Stimulated activated memory B cell treated with anti-CD40 and anti-IgM and Interleukin-4, amounts not matched to agents 10 μg/mL and 1 μg/mL and 100 μg/mL, for 72 hours (primary cell): ENCODE measurements at places on chromosomes 7 and 10.

DNA sequence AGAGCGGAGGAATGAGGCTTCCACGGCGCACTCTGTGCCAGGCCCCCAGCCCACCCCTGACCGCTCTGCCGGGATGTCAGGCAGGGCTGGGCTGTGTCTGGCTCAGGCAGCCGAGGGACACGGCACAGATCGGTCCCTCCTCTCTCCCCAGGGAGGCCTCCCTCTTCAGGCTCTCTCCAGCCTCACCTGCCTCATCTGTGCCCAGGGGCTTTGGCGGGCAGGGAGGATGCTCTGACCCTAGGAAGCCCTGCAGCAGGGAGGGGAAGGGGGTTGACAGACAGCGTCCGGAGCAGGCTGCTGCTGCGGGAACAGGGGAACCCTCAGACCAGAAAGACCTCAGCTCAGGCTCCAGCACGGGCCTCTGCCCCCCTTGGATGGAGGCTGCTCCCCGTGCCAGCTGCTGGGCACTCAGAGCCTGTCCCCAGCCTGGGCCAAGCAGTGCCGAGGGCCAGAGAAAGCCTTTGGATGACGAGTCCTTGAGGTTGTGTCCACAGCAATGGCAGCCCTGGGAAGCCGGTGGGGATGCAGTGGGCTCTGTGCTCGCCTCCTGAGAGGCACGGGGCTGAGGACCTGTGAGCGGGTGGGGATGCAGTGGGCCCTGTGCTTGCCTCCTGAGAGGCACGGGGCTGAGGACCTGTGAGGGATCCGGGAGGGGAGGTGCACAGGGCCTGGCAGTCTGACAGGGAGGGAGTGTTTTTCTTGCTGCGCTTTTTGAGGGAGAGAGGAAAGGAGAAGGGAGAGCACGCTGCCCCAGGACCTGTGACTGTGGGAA, 66.9 kb downstream of the FOXL3 start:
- peak; percentile 62 for ATAC-seq

GRCh38 chr7:112897839-112898431, 107.7 kb upstream of the TMEM168 start:
- no peak for ATAC-seq

DNA sequence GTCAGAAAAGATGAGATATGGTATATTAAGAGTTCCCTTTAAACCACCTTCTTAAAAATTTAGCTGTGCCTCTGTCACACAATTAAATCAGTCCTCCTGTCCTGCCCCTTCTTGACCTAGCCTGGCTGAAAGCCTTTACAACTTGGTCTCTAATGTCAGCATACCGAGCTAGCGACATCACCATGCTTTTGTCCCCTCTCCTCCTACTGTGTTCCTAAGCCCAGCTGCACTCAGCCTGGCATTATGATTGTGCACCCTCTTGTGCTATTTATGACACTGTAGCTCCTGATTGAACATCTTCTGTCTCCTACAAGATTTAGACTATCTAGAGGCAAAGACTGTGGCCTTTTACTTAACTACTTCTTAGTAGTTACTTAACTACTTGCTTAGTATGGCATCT, 29.2 kb downstream of the TDRD1 start:
- no peak for ATAC-seq

- peak; percentile 59 for ATAC-seq
These were observed at the start of gene KNDC1 for GRCh38 chr10:133159950-133160825. KNDC1 (plus strand) TSS chr10:133160219; CDS start chr10:133160468, 249 bp downstream.

DNA sequence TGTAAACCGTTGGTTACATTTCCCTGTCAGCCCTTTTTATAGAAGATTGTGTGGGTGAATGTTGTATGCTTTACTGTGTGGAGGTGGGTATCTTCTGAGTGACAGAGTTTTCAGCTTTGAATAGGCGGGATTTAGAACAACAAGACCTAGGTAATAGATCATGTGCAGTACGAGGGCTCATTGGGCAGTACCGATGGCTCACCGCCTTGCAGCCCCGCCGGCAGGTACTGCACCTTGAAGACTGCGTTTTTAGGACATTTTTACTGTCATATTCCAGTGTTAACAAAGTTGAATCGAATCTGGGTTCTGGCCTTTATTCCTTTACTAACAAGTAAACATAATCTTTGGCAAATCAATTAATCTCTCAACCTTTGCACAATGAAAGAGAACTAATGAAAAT, 55.9 kb upstream of the NCF1 start:
- ATAC-seq = no peak

DNA sequence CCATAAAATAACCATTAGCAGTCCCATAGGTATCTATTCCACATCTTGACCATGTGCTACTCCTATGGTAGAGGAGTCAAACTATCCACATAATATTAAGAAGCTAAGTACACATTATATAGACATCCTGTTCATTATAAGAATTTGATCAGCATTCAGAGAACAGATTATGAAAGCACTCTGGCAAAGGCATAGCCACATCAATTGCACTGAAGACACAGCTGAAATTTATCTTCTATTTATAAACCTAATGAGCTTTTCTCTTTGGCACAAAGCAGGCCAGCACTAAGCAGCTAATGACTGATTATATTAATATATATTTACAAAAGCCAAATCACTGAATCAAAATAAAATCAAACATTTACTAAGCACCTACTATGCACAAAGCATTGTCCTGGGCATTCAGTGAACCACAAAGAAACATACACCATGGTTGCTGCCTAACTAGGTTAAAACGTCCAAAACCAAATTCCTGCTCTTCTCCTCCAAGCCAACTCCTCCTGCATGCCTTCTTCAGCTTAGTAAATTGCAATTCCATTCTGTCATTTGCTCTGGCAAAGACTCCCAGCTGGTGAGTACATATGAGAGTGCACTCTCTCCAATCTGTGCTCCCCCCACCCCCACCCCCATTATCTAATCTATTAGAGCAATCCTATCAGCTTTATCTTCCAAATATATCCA, 122.6 kb upstream of the ASAH2 start:
- ATAC-seq = no peak

DNA sequence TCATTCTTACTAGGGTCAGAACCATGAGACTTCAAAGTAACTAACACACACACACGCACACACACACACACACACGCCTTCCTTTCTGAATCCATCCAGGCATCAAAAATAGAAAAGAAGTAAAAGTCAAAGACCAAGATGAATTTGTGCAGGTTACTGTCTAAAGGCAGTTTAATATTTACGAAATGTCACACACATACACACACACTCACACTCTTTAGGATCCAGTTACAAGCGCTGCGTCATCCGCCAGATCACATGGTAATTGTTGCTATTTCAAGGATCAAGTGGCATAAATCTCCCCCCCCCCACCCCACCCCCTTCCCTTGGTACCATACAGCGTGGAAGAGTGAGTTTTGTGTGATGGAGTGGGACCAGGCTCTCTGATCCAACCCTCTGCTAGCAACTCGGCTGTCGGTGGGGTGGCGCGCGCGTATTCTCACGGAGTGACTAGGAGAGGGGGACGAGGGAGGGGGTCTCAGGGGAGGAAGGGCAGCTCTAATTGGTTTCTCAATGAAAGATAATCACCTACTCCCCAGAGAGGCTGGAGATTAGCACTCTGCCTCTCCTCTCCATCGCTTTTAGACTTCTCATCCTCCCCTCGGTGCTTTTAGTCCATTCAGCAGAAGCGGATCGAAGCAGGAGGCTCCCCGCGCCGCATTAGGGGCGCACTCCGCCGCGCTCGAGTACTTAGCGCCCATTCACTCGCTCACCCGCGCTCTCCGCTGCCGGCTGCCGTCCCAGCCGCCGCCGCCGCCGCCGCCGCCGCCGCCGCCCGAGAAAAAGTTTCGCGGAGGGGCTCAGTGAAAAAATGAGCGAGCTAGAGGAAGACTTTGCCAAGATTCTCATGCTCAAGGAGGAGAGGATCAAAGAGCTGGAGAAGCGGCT, 83.5 kb upstream of the PRKG1 start:
- ATAC-seq = no peak

DNA sequence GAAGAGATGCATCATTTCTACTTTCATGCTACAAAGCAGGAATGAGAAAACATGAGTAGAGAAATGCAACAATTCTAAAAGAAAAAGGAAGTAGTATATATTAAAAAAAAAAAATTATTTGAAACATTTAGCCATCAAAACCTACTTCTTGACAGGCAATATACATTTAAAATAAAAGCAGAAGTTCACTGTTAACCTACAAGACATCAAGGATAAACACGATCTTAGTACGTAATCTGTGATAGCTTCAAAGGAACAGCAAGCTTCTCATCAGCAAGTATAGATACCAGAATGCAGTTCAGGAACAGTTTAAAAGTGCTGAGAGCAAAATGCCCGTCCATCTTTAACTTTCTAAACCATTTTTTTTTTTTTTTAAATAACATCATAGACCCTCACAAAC, 36.9 kb downstream of the MALSU1 start:
- no peak for ATAC-seq

DNA sequence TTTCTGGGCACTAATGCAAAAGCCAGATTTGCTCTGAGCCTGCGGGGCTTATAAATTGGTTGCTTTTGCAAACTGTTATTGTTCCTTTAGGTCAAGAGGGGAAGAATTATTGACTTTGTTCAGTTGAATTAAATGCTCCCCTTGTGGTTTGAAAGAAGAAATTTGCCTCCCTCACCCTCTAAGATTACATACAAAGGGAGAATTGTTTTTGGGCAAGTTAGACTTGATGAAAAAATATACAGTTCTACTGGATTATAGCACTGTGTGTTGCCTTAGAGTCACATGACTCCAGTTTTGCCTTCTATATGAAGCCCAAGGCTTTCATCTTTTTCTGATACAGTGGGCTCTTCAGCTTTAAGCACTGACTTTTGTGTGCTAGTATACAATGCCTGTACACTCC, 1265.8 kb upstream of the LRRTM3 start:
- ATAC-seq = no peak

DNA sequence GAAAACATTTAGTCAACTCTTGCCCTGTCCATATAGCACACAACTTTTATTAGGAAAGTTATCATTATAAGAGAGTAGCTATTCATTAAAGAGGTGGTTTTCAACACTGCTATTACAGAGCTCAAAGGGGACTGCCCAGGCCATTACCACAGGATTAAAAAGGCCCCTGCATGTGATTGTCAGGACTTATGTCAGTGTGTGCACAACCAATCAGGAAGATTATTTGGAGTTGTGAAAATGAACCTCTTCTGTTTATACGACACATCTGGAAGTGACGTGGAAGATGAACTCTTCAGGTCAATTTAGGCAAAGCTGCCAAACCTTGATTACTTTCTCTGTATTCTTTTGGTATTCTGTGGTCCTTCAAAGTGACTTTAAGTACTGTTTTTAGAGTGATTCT, 14.7 kb downstream of the CCNY start:
- ATAC-seq = no peak

DNA sequence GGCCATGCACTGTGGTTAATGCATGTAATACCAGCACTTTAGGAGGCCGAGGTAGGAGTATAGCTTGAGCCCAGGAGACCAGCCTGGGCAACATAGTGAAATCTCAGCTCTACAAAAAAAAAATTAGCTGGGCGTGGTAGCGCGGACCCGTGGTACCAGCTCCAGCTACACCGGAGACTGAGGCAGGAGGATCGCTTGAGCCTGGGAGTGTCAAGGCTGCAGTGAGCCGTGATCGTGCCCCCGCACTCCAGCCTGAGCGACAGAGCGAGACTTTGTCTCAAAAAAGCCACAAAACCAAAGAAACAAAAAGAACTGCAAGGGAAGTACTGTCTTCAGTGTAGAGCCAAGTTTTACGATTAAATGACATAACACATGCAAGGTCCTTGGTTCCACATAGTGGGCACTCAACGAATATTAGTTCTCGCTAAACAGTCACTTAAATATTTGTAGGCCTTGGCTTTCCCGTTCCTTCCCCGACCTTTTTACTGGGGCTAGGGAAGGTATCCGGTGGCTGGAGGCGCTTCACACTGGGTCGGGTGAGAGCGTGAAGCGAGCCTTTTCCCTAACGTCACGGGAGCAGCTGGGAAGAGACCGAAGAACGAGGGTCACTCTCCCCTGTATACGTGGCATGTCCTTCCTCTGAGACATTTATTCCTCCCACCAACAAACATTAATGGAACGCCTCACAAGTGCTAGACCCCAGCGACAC, 993 bp upstream of the SND1 start:
- ATAC-seq = no peak
